ENCODE measurements at places on chromosomes 5 and 9.

GRCh38 chr5:19210886-19211285 lies 777.1 kb downstream of the CDH18 start:
- no peak for DNase-seq

GRCh38 chr5:133284306-133284705 lies 232.5 kb downstream of the HSPA4 start:
- DNase-seq: no peak

GRCh38 chr9:130746434-130747212 lies 53.0 kb downstream of the EXOSC2 start:
- no peak for DNase-seq

- DNase-seq: peak; percentile 6
These were observed 9.1 kb upstream of the DNAJC25 start for GRCh38 chr9:111621895-111622480.

DNA sequence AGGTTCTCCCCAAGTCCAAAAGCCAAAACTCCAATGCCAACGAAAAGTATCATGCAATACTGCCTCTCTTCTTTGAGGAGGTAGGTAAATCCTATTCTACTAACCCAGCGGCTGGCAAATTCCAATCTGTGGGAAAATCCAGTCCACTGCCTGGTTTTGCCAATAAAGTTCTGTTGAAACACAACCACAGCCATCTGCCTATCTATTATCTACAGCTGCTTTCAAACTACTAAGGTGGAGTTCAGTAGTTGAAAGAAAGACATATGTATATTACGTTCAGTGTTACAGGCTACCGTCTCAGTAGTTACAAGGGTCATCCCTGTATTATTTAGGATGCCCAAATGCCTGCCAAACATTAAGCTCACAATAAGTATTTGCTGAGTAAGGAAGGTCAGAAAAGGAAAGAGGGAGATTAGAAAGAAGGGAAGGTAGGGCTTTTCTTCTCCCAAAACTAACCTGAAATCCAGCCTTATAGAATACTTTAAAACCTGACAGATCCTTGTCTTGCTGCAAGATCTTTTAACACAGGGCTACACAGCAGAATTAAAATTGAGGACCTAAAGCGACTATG lies 16.2 kb downstream of the ARL15 start:
- no peak for DNase-seq

- DNase-seq: no peak
These were observed 298.4 kb upstream of the GRAMD2B start for GRCh38 chr5:126124706-126125345.

DNA sequence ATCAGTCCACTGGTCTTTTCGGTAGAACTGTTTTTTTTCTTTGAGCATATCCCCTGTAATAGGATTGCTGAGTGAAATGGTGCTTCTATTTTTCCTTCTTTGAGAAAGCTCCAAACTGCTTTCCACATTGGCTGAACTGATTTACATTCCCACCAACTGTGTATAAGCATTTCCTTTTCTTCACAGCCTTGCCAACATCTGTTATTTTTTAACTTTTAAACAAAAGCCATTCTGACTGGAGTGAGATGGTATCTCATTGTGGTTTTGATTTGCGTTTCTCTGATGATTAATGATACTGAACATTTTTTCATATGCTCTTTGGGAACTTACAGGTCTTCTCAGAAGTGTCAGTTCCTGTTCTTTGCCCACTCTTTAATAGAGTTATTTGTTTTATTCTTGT lies 764.7 kb downstream of the MTRR start:
- DNase-seq: no peak

GRCh38 chr9:15154677-15155076 lies 152.3 kb downstream of the TTC39B start:
- no peak for DNase-seq

DNA sequence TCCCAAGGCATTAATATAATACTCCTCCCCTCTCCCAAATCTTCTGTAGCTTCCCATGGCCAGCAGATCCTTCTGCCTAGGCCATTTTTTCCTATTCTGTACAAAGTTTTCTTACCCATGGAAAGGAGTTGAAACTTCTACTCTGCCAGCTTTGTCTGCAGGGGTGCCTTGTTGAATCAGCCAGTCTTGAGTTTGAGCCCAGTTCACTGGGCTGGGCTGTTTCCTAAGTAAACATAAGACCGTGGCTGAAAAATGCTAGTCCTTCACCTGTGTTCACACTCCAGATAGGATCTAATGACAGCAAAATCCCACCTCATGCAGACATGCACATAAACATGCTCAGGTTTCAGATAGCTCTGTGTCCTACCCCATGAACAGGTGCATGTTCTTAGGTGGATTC lies 10.4 kb downstream of the TEX48 start:
- no peak for DNase-seq

- no peak for DNase-seq
These were observed 8.4 kb downstream of the SH3TC2 start for GRCh38 chr5:149054416-149054815.

DNA sequence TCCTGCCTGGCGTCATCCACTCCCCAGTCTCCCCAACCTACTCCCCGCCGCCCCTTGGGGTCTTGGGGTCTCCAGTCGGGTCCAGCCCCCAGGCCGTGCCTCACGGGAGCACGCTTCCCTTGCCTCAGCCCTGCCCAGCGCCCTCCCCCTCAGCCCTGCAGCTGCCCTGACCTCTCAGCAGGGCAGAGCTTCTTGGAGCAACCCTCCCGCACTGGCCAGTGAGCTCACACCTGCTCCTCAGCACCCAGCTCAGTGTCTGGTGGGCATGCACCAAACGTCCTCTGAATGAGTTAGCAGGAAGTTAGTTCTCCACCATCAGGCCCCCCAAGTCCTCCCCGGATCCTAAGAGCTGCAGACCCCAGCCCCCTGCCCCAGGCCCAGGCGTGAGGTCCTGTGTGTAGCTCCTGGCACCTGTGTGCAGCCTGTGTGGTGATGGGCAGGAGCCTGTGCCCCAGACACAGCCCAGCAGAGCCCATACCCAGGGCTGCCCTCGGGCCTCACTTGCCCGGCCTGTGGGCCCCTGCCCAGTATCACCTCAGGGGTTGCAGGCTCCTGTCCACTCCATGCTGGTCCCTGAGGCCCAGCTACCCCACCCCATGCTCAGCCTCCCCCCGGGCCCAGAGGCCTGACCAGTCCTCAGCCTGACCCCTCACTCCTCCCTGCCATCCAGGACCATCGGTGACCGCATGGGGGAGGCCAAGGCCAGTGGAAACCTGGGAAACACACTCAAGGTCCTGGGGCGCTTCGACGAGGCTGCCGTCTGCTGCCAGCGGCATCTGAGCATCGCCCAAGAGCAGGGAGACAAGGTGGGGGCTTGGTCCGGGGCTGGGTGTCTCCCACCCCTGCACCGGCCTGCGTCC lies 8.2 kb downstream of the GPSM1 start:
- no peak for DNase-seq

- DNase-seq: no peak
These were observed 478.7 kb downstream of the PRR16 start for GRCh38 chr5:120942596-120943350.

DNA sequence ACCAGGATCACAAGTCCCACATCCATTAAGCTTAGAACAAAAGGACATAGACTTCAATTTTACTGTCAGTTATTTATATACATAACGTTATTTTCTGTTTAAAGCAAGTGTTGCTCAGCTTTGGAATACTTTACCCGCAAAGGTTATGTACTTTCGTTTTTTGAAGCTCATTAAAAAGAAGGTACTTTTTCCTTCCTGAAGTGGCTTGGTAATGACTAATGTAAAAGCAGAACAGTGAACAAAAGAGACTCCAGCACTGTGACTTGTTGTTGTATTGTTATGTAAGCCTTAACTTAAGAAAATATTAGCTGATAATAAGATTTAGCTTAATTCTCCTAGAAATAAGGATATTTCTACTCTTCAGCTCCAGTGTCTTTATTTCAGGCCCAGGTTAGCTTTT lies 97.3 kb upstream of the SLCO6A1 start:
- DNase-seq: no peak

DNA sequence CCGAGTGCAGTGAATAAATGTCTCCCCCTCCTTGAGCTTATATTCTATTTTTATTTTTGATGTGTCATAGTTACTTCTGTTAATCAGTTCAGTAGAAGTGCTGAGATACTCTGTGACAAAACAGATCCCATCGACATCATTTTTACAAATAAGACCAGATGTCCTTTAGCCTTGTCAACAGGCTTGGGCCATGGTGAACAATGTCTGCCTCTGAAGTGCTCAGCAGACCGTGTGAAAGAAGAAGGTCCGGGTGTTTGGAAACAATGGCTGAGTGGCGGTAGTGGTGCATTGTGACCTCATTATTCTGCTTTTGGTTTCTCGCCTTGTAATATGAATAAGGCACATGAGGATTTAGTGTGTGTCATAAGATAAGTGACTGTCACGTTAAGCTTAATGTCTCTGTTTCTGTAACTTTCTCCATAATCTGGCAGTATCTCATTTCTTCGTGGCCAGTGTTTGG lies 71.2 kb downstream of the SYK start:
- DNase-seq: no peak

GRCh38 chr5:31553863-31554262 lies 21.8 kb downstream of the C5orf22 start:
- no peak for DNase-seq

- DNase-seq: no peak
These were observed 2.2 kb downstream of the CDH12 start for GRCh38 chr5:22850981-22851380.

DNA sequence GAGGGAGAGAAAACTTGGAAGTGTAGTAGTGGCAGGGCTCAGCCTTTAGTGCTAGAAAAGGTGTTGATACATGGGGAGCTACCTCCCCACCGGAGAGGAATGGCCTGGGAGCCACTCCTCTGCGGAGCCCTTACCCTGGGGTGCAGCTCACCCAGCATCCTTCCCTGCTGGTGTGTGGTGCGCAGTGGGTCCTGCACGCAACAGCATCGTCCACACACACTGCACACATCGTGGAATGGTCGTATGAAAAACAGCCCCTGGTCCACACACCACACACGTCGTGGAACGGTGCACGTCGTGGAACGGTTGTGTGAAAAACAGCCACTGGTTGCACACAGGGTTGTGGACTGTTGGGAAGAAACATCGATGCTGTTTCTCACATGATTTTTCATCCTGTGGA lies 16.1 kb upstream of the AHRR start:
- DNase-seq: no peak

DNA sequence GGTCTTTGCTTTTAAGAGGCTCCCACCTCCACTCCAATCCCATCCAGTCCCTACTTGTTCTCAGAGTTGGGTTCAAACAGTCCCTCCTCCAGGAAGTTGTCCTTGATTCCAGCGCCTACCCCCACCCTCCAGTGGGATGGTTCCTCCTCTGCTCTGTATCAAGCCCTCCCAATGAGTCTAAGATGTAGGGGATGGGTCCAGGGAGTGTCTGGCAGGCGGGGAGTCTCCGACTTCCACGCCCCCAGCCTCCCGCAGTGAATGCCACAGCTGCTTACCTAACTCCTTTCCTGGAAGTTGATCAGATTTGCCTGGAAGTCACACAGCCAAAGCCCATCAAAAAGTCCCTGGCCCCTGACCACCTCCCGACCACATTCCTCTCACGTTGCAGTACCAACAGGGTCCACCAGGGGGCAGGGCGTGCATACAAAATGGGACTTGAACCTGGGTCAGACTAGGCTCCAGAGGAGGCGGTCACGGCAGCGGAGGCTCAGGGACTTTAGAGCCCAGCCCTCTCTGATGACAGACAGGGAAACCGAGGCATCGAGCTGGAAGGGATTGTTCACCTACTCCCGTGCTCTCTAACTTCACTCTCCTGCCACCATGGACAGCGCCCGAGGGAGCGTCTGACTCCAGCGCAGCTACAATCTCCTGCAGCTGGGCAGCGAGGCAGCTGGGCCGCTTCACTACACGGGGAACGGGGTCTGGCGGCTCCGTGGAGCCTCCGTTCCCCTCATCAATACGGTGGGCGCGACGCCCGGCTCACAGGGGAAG lies 25.0 kb upstream of the TDRD7 start:
- peak; percentile 75 for DNase-seq

DNA sequence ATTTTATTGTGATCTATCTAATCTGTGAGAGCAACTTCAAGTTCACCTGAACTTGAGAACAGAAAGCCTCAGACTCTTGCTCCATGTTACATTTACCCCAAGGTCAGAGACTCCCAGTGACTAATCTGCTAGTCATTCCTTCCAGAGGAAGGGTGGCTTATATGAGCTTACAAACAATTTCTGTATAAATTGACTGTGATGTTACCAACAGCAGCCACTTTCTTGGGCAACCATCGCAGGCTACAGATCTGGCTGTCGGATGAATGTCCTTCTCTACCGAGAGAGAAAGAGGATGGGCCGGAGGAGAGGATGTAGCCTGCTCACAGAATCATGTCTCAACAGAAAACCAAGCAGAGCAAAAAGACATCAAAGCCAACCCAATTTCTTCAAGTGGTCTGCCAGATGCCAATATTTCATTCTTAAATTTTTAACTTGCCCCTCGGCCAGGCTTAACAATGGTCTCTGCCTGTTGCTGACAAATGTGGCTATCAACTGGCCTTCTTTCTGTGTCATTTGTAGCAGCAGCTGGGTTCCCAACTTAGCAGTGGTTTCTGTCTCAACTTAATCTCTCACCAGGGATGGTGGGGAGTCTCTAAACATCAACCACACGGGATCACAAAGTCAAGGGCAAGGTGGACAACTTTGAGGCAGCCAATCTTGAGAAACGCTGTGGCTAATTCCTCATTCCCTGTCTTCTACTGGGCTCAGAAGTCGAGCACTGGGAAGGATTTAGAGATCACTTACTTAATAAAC lies 81.3 kb downstream of the RAPGEF1 start:
- DNase-seq: no peak

DNA sequence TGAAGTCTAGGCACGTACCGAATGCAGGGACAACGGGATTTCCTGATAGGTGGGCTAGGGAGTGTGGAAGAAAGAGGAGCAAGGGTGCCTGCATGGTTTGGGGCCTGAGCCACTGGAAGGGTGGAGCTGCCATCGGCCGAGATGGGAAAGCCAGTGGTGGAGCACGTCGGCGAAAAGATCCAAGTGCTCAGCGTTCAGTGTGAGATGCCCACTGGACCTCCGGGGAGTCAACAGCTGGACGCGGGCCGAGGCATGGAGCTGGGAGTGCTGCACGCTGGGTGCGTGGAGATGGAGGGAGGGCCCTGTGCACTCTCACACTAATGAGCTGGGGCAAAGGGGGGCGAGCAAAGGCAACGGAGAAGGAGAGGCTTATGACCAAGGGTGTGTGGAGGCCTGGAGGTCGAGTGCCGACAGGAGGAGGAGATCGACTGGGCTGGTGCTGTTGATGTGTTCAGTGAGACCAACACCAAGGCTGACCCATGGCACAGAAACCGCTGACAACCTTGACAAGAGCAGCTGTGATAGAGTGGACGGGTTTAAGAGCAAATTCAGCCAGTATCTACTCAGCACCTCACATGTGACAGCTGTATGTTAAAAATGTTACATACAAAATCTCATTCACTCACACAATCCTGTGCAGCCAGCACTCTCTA lies 85.7 kb downstream of the STK10 start:
- no peak for DNase-seq

DNA sequence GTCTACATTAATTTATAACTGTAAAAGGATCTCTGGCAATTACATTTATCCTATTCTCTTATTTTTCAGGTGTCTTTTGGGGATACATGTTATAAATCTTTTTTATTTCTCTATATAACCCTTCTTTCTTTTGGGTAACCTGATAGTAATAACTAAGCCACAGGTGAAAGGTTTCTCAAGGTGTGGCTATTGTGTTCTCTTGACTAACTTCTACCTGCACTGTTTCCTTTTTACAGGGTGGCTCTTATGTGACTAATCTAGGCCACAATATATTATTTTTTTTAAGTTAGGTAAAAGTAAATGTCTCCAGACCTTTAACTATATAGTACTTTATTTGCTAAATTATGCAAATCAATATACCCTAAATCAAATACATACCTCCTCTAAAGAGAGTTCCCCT lies 193.2 kb downstream of the EFNA5 start:
- no peak for DNase-seq

- no peak for DNase-seq
These were observed 7.9 kb upstream of the SLC6A7 start for GRCh38 chr5:150181766-150182545.

- DNase-seq: no peak
These were observed 69.1 kb upstream of the TJP2 start for GRCh38 chr9:69104830-69105527.
